ENCODE measurements at places on chromosomes 4 and X. TPM values are rescaled to one million over a fixed set of nuclear protein-coding genes. Genes with fewer than 3 reads are reported as not detected.

GRCh38 chrX:28498658-28499057 lies 88.6 kb upstream of the IL1RAPL1 start:
- H3K27ac ChIP-seq, result no peak overlapping the region
- H3K27me3 ChIP-seq, result no peaks in the 10 kb centered on the region
- no peaks in the 10 kb centered on the region for H3K36me3 ChIP-seq
- DNase-seq, result no peak
- no peaks in the 10 kb centered on the region for H3K4me1 ChIP-seq

GRCh38 chr4:187501731-187502130 lies 493.8 kb upstream of the ZFP42 start:
- no peak overlapping the region for H3K4me3 ChIP-seq
- H3K27me3 ChIP-seq, result no peaks in the 10 kb centered on the region
- DNase-seq, result no peak
- no peaks in the 10 kb centered on the region for H3K36me3 ChIP-seq
- no peak overlapping the region for H3K27ac ChIP-seq

DNA sequence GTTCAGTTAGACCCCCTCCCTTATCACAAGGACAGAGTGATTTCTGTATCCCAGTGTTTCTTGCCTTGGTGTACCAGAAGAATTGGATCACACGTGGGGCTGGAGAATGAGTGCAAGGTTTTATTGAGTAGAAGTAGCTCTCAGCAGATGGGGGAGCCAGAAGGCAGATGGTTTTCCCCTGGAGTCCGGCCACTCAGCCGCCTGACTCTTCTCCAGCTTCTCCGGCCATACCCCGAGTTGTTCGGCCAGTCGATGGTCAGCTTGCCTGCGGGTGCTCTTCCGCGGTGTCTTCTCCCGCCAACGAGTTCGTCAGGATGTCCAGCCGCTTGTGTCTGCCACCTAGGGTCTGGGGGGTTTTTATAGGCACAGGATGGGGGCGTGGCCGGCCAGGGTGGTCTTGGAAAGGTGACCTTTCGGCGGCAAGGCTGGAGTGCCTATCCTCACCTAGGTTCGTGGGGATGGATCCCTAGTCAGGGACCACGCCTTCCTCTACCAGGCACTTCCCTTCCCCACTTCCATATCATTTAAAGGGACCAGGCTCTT lies 14.5 kb downstream of the GAB1 start:
- no peak for DNase-seq
- H3K27ac ChIP-seq, result no peak overlapping the region
- H3K4me3 ChIP-seq, result no peak overlapping the region
- H3K4me1 ChIP-seq, result peaks cover 40% of the 10 kb centered on the region
- no peaks in the 10 kb centered on the region for H3K27me3 ChIP-seq

DNA sequence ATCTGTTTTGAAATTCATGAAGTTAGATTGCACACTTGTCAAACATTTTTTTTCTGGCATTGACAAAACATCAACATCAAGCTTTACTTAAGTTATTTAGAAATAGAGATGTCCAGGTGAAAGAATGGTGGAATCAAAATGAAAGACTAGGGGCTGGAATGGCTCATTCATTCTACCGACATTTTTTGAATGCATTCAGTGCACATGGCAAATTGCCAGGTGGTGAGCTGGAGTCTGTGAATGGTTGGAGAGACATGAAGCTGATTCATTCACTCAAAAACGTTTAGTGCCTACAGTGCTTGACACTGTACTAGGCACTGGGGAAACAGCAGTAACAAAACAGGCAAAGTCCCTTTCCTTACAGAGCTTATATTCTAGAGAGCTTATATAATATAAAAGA lies 292.4 kb downstream of the PPP1R2C start:
- H3K4me1 ChIP-seq, result no peaks in the 10 kb centered on the region
- no peaks in the 10 kb centered on the region for H3K27me3 ChIP-seq
- H3K27ac ChIP-seq, result no peak overlapping the region
- no peaks in the 10 kb centered on the region for H3K36me3 ChIP-seq
- H3K4me3 ChIP-seq, result no peak overlapping the region
- DNase-seq, result no peak

- no peaks in the 10 kb centered on the region for H3K27me3 ChIP-seq
- peaks cover 50% of the 10 kb centered on the region for H3K4me1 ChIP-seq
- H3K36me3 ChIP-seq, result no peaks in the 10 kb centered on the region
- no peak for DNase-seq
Measured at GRCh38 chrX:115409551-115409950, 120.0 kb downstream of the LUZP4 start.

DNA sequence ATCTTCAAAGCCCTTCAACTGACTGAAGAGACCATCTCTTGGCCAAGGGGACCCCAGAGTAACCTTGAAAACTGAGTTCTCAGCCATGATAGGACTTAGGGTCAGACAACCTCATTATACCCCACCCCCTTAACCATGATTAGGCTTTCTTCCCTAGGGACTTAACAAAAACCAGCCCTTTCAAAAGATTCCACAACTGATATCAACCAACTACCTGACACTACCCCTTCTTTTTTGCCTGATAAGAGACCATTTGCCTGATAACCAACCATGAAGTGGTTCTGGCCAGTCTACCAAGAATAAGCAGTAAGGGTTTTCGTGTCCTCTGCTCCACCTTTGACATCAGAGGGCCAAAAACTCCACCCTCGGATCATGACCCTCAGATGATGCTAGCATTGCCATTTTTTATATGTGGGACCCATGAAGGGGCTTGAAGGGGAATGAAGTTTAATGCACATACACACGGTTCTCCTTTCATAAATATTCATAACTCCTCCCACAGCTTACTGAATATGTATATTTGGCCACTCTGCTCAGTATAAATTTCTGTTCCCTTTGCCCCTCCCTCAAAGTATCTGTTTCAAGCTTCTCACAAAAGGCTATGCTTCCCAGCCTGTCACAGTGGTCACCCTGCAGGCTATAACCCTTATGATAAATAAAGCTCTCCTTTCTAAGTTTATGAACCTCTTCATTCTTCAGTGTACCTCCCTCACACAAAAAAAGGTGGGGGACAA lies 12.3 kb downstream of the TBCK start:
- H3K4me3 ChIP-seq, result no peak overlapping the region
- peaks cover 1% of the 10 kb centered on the region for H3K36me3 ChIP-seq
- no peaks in the 10 kb centered on the region for H3K27me3 ChIP-seq
- peaks cover 63% of the 10 kb centered on the region for H3K4me1 ChIP-seq
- no peak for DNase-seq
- H3K27ac ChIP-seq, result peak overlapping the region; percentile 76

DNA sequence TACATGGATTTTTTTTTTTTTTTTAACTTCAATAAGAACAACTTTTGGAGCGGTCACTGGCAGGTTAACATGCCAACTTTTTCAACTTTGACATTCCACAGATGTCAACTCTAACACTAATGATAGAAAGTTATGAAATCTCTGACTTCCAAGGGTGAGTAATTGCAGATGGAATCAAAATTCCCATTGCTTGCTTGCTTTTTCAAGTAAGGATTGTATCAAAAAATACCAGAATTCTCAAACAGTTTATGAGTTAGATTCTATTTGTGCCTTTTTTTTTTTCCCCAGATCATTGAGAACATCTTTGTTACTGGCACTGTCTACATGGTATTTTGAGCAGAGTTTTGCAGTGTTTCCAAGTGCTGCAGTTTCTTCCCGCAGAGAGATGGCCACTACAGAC lies 50.3 kb upstream of the OTUD4 start:
- no peak for DNase-seq
- no peaks in the 10 kb centered on the region for H3K36me3 ChIP-seq
- H3K27me3 ChIP-seq, result no peaks in the 10 kb centered on the region
- H3K4me3 ChIP-seq, result no peak overlapping the region

- DNase-seq, result no peak
- no peaks in the 10 kb centered on the region for H3K36me3 ChIP-seq
- no peaks in the 10 kb centered on the region for H3K4me1 ChIP-seq
Measured at GRCh38 chr4:74338792-74339333, 26.1 kb upstream of the EREG start.

DNA sequence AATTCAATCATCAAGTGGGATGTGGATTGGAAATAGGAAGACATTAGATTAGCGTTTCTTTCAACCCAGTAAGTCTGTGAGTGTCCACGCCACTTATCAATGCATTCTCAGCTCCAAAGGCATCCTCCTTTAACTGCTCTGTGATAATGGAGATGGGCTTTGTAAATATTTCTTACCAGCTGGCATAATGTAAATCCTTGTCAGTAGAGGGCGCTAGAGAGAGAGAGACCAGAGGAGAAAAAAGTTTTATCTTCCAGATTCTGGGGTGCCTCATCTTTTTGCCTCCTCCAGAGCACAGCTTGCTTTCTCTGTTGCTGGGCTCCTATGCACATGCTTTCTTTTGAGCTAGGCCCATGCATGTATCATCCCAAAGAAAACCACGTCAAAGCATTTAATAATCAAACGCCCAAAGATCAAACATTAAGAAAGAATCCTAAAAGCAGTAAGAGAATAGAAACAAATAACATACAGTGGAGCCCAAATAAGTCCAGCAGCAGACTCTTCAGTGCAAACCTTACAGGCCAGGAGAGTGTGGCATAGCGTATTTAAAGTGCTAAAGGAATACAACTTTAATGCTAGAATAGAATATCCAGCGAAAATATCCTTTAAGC lies 9.6 kb upstream of the MTMR1 start:
- H3K4me3 ChIP-seq, result no peak overlapping the region
- DNase-seq, result no peak
- H3K4me1 ChIP-seq, result peaks cover 4% of the 10 kb centered on the region
- H3K27me3 ChIP-seq, result no peaks in the 10 kb centered on the region

DNA sequence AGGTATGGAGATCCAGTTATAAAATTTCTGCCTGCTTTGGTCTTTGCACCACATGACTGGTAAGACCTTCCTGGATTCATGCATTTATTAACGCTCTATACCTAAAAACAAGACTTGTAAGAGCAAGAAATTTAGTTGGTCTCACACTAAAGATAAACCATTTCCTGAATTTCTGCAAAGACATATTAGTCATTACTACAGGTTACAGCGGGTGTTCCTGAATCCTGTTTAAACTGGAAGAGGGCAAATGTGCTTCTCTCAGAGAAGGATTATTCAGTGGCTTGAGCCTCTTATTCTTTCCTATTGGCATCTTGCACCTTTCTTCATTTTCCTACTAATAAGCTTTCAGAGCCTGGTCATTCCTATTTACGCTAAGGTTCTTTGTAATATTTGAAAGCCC lies 397.6 kb upstream of the TENM3 start:
- no peaks in the 10 kb centered on the region for H3K27me3 ChIP-seq
- no peak overlapping the region for H3K4me3 ChIP-seq
- H3K27ac ChIP-seq, result no peak overlapping the region
- H3K4me1 ChIP-seq, result no peaks in the 10 kb centered on the region

DNA sequence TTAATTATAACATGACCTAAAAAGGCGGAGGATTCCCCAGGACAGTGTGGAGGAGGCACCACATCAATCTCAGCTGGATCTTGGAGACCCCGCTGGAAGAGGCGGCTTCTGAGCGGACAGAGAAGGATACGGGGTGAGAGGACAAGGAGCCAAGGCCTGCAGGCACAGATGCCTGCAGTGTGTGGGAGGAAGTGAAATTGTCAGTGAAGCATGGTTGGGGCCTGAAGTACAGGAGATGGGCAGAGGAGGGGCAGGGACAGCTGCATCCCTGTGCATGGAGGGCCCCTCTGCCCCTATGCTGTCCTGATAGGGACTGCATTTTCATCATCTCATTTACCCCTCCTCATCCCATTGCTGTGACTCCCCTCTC lies 1.7 kb upstream of the SLC2A9 start:
- H3K27ac ChIP-seq, result peak overlapping the region; percentile 24
- no peak for DNase-seq
- H3K27me3 ChIP-seq, result no peaks in the 10 kb centered on the region
- no peak overlapping the region for H3K4me3 ChIP-seq

DNA sequence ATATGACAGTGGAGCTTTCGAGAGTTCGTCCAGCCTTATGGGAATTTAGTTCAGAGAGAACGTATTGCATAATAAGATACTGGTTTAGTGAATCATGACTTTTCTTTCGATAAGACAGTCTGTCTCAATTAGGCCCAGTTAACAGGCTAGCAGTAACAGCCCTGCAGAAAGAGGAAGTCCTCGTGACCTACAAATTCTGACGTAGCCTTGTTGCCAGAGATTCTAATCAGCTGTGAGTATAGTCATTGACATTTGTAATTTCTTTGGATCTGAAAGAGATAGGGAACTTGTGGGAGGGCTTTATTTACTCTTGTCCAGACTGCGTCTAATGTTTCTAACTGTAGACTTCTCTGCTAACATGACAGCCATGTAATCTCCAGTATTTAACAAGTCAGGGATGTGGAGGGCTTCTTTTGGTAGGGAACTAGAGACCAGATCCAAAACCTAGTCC lies 15.8 kb downstream of the ART3 start:
- no peak overlapping the region for H3K27ac ChIP-seq
- no peaks in the 10 kb centered on the region for H3K36me3 ChIP-seq
- DNase-seq, result no peak
- no peak overlapping the region for H3K4me3 ChIP-seq
- H3K4me1 ChIP-seq, result no peaks in the 10 kb centered on the region

DNA sequence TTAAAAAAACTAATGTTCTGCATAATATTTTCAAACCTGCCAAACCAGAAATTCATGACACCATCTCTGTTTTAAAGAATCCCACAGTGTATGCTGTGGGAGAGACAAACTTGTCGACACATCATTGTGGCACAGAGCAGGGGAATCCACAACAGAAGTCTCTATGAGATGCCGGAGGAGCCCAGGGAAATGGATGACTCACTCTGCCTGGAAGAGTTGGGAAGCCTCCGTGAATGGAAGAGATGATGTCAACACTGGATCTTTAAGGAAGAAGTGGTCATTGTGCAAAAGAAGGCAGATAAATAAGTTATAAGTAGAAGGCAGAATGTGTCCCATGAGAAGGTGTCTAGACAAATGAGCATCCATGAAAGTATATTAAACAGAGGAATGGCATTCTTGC lies 595.1 kb downstream of the RAB28 start:
- H3K36me3 ChIP-seq, result no peaks in the 10 kb centered on the region
- H3K4me1 ChIP-seq, result no peaks in the 10 kb centered on the region
- no peak overlapping the region for H3K4me3 ChIP-seq
- no peaks in the 10 kb centered on the region for H3K27me3 ChIP-seq
- no peak overlapping the region for H3K27ac ChIP-seq

GRCh38 chrX:23782863-23783588 lies at the start of gene SAT1:
Gene SAT1, plus strand, starts transcription at chrX:23783173. Its CDS starts 179 bp downstream, at chrX:23783352.
- peak within 1 kb of the TSS; percentile 80 for H3K4me3 ChIP-seq
- peak; percentile 94 for DNase-seq
- H3K27ac ChIP-seq, result peak within 1 kb of the TSS; percentile 83
- no peaks in the 10 kb centered on the region for H3K27me3 ChIP-seq

GRCh38 chrX:115378471-115378870 lies 89.0 kb downstream of the LUZP4 start:
- 0 out of 2 replicates have a peak, but pooled peaks cover under 1% of the 10 kb centered on the region for H3K4me1 ChIP-seq
- H3K27ac ChIP-seq, result no peak overlapping the region
- H3K4me3 ChIP-seq, result no peak overlapping the region
- no peaks in the 10 kb centered on the region for H3K27me3 ChIP-seq
- H3K36me3 ChIP-seq, result no peaks in the 10 kb centered on the region

COX7B gene
- 283 TPM for total RNA-seq

PDHA1 gene
- total RNA-seq, result 279 TPM

SOX3 gene
- total RNA-seq, result not detected

RNF128 gene
- 42.4 TPM for total RNA-seq

All from Caco-2 (cell line).